Activated T-helper 1 cell treated with anti-CD3 and anti-CD28 coated beads, Interleukin-2, amount 50 U/mL, for 16 hours (primary cell): ENCODE measurements at places on chromosomes 2 and 18.

DNA sequence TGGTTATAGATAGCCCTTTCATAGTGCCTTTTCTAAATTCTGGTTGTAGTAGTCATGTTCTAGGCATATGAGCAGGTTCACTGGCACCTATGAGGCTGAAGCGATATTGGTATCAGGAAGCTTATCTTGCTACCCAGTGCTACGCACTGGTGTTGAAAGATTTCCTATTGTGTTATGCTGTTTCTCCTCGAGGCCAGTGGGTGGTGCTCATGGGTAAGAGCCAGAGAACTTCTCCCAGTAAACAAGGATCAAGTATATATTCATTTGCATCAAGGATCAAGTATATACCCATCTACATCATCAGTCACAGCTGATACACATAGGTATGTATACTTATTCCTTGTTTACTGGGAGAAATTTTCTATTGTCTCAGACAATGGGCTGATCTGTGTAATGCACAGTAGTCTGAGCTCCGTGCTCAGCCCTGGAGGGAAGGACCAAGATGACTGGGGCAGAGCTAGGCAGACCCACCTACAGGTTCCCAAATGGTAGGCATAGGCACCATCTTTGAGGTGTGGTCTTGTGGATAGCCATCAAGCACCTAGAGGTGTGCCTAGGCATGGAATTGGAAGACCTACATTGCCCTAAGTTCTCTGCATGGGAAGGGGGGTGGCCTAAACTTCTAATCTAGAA lies 101.2 kb upstream of the GALNT13 start:
- no peak for DNase-seq

- DNase-seq, result no peak
Observed at GRCh38 chr2:70340761-70341476, 39.1 kb upstream of the FAM136A start.

GRCh38 chr2:191441496-191442214 lies 196.5 kb downstream of the MYO1B start:
- DNase-seq, result no peak

DNA sequence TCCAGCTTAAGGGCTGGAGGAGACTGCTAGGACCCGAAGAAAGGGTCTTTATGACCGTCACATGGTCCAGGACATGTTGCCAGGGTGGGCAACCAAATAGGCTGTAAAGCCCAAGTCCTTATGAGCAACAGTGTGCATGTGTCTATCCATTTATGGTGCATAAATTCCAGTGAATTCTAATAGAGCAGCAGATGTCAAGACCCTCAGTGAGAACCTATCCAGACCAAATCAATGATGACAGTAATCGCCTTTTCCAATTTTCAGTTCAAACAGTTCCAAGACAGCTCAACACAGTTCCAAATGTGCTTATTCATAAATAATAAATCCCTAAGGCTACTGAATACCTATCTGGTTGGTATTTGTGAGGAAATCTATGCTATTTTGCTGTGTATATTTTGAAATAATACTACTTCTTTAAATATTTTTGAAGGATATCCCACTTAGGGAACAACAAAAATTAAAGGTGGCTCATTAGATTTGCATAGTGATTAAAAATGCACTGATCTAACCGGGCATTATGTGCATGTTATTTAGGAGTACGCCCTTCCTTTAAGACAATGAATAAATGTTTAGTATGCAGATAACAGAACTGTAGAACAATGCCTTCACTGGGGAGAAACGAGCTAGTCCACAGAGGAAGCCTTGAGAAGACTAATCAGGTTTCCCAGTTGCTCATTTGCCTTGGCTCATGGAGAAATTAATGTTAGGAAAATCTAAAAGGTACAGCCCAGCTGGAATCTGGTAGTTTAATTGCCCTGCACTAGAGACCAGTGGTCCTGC lies 519.5 kb upstream of the CHAC2 start:
- DNase-seq, result no peak

GRCh38 chr18:36929601-36930000 lies 100.7 kb downstream of the KIAA1328 start:
- DNase-seq, result no peak

GRCh38 chr18:61955644-61956043 lies 62.8 kb upstream of the RNF152 start:
- DNase-seq, result no peak

- no peak for DNase-seq
Observed at GRCh38 chr2:192127434-192127833, 67.3 kb downstream of the TMEFF2 start.

- no peak for DNase-seq
Observed at GRCh38 chr2:35548171-35548570, 807.4 kb upstream of the CRIM1 start.

DNA sequence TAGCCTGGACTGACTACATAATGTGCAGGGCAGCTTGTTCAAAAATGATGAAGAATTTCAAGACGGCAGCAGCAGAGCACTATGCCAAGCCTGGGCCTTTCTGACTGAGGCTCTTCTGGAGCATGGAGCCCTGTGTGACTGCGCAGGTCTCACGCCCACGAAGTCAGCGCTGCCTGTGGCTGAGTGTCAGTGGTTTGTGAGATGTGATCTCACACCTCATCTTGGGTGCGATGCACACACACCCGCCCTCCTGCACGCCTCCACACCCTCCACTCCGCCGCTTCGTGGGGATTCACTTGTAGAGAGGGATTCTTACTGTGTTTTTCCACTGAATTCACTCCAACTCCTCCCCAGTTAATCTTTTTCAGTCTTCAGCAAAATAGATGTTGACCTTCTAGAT lies 103.9 kb downstream of the VIT start:
- no peak for DNase-seq
